ENCODE measurements at places on chromosomes 5 and 9.

GRCh38 chr9:134242706-134243105 is 78.3 kb upstream of the RNU6ATAC start:
- DNase-seq, result no peak

DNA sequence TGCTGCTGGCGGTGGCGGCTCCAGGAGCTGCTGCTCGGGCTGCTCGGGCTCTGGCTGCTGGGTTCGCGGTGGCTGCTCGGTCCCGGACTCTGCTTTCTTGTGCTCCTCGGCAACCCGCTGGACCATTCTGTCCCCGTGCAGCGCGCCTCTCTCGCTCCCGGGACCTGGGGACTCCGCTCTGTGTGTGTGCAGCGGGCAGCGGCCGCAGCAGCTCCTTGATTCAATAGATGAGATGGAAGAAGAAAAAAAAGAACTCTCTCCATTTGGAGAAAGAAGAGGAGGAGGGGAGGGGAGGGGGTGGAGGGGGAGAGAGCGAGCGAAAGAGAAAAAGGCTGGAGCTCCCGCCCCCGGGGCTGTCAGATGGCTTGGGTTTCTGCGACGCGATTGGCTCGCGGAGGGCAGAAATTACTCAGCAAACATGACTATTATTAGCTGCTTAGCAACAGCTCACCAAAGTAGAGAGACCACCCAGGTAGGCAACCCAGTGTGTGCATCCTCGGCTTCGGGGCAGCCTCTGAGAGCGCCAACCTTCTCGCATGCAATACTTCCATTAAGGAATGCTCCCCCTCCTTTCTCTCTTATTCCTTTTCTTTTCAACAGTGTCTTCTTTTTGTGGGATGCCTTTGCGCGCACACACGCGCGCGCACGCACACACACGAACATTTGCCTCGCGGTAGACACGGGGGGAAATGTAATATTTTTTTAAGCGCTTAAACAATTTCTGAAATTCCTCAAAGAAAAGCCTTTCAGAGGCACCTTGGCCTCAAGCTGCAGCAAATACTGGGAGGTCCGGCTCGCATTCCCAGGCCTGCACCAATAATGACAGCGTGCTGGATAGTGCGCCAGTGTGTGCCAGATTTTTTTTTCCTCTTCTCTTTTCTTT is 7.6 kb downstream of the PTCH1 start:
- peak; percentile 94 for DNase-seq

- DNase-seq, result no peak
These were observed 1.8 kb downstream of the PLAC8L1 start for GRCh38 chr5:146103594-146103993.

DNA sequence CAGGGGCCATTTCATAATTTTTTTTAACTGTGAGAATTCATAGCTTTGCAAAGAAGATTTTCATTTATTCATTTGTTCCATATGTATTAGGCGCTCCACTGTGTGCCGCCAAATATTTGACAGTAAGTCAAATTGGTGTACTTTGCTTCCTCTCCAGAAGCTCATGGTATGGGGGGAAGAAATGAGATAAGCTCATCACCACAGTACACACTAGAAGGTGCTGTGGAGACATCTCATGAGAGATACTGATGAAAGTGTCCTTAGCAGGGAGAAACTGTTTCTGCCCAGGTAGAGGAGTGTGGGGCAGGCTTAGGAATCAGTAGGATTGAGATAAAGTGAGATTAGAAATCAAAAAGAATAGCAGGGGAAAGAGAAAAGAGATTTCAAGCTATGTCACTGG is 136.2 kb downstream of the CDH6 start:
- no peak for DNase-seq

GRCh38 chr5:172078726-172079345 is 72.4 kb upstream of the FBXW11 start:
- DNase-seq, result no peak

GRCh38 chr9:102796244-102796643 is 198.9 kb upstream of the CYLC2 start:
- DNase-seq, result no peak

GRCh38 chr9:91572044-91572443 is 148.4 kb upstream of the NFIL3 start:
- DNase-seq, result no peak

Measured in NCI-H1436 treated with DMSO at 0.1 percent for 48 hours (cell line).